ENCODE measurements at places on chromosomes 12 and 14.

- DNase-seq, result no peak
Measured at GRCh38 chr12:54579258-54579657, 9.2 kb downstream of the PPP1R1A start.

GRCh38 chr14:72709916-72710611 lies 183.8 kb downstream of the DPF3 start:
- no peak for DNase-seq

GRCh38 chr12:93939641-93940325 lies 208.6 kb upstream of the PLXNC1 start:
- DNase-seq, result no peak

DNA sequence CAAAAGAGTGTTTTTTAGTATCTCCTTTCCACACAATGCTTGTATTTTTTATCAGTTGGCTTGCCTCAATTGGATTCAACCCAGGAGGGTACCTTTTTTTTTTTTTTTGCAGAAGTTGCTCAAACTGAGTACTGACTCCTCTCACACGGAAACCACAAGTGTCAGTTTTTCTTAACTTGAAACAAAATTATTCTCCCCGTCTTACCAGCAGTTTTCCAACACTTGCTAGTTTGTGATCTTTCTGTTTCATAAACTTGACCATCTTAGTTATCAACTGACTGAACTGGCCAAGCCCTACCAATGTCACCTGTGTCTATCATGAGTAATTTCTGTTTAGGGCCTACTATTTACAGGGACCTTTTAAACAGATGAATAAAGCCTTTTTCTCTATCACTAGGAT lies 34.1 kb upstream of the ITPR2 start:
- DNase-seq, result peak; percentile 79

DNA sequence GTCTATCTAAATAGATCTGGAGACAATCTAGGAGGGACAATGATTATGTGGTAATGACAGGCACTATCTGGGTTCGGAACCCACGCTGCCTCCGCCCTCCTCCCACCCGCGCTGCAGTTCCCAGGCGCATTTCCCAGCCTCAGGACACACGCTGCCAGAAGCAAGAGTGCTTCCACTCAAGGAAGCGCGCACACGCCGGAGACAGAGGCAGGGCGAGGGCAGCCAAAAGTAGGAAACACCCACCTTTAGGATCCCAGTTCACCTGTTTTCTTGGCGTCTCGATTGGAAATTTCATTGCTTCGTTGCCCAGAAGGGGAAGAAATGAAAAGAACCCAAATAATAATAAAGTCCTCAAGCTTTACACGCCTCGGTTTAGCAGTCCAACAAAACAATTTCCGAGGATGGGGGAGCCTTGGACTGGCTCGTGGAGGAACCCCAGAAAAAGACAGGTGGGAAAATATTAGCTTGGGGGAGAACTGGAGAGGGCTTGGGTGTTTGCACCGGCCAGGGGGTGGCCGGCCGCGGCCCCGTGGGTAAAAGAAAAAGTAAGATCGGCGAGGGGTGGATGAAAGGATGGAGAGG lies 474 bp downstream of the KCNK10 start:
- DNase-seq, result peak; percentile 12

DNA sequence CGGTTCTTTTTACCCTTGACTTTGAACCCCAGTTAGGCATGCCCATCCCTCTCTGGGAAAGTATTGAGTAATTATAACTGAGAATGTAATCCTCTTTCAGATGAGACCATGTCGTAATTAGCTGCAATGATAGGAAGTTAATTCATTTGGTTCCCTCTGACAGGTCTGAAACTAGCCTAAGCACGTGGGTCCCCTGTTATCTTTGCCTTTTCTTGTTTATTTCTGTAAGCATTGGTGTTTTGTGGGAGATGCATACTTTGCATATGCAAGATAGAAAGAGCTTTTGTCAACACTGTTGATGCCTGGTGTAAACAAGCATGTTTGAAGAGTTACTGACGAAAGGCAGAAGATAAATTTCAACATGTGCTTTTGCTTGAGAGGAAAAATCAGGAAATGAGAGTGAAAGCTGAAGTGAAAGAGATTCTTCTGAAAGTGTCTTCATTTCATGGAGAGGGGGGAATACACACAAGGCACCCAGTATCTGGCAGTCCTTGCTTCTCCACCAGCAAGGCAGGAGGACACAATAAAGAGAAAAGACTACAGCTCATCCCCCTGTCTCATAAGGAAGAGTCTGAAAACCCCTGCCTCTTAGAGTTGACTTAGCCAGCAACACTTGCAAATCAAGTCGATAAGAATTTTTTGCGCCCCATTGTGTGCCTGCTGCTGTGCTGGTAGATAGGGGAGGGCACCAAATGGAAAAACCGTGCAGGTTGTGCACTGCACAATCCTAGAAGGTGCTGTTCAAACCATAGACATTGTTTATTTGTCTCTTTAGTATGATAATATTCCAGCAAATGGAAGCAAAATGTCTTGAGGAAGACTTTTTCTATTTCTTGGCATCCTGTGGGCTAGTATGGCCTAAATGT lies 77.8 kb downstream of the SLC24A4 start:
- peak; percentile 67 for DNase-seq

DNA sequence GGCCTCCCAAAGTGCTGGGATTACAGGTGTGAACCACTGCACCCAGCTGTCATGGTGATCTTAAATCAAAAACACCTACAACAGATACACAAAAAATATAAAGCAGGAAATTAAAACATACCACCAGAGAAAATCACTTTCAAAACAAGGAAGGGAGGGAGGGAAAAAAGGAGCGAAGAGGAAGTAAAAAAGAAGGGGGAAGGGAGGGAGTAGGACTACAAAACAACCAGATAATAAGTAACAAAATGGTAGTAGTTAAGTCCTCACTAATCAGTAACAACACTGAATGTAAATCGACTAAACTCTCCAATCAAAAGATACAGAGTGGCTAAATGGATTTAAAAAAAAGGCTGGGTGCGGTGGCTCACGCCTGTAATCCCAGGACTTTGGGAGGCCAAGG lies 89.0 kb downstream of the SH2B3 start:
- no peak for DNase-seq

GRCh38 chr12:51971679-51972421 lies 20.4 kb downstream of the ACVR1B start:
- DNase-seq, result no peak

DNA sequence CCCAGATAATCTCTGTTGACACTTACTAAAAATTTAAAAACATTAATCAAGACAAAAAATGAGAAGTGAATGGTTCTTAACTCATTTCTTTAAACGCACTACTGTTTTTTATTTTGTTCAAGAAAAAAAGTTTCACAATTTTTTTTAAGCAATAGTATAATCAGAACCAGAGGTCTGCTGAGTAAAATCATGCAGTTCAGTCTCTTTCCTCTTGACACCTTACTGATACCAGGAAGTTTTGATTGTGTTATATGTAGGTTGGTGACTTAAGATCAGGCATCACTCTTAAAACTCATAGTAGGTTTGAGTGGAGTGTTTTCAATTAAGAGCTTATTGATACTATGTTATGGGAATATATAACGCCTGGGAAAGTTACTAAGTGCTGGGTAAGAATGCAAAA lies 121.4 kb downstream of the TRMT5 start:
- no peak for DNase-seq

DNA sequence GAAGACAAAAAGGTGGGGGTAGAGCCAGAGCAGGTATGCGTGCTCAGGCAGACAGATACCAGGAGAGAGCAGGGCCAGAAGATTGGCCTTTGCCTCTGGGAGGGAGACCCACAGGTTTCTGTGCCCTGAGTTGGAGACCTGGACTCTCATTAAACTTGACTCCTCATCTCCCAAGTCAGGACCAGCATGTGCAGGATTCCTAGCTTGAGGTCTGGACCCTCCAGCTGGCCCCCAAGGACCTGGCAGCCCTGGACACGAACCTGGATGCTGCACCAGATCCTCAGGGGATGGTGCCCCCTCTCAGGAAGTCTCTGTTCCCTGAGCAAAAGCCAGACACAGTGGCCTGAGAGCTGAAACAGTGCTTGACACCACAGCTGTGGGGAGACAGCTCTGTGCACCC lies 10.5 kb upstream of the KRT73 start:
- no peak for DNase-seq

DNA sequence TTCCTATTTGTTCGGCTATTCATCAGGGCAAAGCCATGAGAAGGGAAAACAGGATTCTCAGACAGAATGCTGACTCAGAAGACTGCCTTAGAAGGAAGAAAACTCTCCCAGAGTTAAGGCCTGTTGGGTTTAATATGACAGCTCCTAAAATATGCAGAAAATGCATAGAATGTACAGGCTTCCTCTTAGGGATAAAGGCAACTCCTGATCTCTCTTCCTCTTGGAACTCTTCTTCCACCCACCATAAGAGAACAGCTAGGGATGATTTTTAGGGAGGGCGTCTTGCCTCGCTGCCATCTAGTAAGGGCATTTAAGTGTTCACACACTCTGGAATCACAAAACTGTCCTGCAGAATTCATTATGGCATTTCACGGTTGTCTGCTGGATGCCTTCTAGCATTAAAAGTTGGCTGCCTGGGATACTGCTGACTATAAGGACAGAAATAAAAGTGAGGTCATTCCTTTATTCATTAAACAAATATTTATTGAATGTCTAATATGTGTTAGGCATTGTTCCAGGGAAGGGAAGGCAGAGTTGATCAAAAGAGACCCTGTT lies 73.7 kb downstream of the DCAF5 start:
- DNase-seq, result no peak

DNA sequence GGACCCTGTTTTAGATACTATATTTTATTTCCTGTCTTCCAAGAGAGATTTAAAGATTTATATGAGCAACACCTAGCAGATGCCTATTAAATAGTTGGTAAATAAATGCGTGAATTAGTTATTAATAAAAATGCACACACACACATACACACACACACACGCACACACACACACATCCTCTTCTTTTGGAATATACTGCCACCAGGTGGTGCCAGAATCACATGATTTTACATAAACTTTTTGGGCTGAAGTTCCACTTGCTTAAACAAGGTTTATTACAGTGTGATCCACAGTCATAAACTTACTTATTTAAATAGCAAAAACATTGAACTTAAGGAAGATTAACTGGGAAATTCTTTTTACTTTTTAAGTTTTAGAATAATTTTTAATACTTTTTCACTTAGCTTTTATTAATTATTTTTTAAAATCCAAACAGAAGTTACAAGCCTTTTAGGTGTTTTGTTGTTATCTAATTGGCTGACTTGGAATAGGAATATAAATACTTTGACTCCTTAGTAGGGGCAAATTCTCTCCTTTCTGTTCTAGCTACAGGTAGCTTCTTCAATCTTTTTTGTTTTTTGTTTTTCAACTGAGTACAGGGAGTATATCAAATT lies 17.5 kb downstream of the RAD51B start:
- DNase-seq, result peak; percentile 33

DNA sequence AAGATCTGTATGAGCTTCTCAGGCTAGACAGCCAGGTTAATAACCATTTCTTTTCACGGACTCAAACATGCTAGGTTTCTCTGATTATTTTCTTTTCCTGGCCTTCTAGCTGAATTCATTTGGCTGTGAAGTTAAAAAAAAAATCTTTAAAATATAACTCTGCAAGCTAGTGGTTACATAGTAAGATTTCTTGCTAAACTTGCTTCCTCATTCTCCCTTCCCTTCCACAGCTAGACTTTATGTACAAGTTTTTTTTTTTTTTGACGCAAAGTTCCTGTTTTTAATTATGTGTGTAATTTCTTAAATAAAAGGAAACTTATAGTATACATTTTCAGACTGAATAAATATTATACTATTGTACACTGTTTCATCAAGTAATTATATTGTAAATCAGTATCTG lies 145.4 kb downstream of the TMTC2 start:
- DNase-seq, result no peak

- DNase-seq, result no peak
Measured at GRCh38 chr14:38203929-38204718, 3.6 kb upstream of the SSTR1 start.

DNA sequence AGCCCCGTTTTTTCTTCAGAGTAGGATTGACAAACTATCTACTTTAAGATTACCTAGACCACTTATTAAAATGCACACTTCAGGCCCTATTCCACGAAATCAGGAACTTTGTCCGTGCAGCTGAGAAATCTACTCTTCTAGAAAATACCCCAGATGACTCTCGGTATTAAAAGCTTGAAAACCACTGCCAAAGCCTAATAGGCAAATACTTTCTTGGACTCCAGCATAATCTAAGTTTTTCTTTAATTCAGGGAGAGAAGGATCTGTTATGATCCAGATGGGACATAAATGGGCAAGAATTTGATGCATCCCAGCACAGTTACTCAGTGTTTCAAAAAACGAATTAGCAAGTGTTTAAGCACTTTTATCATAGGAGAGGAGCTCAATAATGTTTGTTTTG lies 94.5 kb downstream of the TMX1 start:
- no peak for DNase-seq

DNA sequence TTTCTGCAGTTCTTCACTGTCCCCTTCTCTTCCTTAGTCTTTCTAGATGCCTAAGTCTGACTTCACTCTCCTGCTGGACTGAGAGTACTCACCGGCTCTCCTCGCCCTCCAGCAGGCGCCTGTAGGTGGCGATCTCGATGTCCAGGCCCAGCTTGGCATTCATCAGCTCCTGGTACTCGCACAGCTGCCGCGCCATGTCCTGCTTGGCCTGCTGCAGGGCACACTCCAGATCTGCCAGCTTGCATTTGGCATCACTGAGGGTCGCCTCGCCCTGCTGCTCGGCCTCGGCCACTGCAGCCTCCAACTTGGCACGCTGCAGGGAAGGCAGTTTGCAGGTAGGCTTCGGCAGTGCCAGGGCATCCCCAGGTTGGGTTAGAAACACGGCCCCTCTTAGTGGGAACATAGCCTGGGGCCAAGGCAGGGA lies 5.2 kb downstream of the KRT84 start:
- no peak for DNase-seq

- no peak for DNase-seq
Measured at GRCh38 chr12:98332642-98333041, 182.7 kb upstream of the TMPO start.

DNA sequence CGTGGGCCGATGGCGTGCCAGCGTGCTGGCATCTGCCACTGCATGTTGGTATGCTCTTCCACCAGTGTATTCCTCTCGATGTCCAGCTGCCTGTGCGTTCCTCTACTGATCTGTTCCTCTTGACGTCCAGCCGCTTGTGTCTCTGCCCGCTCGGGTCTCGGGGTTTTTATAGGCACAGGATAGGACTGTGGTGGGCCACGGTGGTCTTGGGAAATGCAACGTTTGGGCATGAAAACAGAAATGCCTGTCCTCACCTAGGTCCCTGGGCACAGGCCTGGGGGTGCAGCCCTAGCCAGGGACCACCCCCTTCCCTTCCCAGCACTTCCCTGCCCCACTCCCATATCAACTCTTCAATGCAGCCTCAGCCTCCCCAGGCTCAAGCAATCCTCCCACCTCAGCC lies 10.3 kb upstream of the GALNT6 start:
- no peak for DNase-seq

DNA sequence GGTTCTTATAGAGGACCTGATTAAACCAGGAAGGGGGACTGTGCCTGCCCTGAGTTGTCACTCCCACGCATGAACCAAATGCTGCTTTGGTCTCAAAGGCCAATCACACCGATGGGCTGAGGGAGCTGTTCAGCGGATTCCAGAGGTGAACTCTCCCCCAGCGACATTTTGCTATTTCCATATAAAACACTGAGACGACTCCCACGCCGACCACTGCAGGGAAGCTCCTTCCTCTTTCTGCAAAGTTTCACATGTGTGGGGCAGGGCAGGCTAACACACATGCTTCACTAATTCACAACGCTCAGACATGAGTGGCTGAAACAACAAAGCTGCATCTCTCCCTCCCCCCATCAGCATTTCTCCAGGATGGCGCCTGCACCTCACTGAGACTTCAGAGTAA lies 37.8 kb upstream of the TMEM132D start:
- DNase-seq, result no peak

- no peak for DNase-seq
Measured at GRCh38 chr12:3464561-3464960, 26.4 kb upstream of the PRMT8 start.
